ENCODE measurements at places on chromosomes 16 and 17.

DNA sequence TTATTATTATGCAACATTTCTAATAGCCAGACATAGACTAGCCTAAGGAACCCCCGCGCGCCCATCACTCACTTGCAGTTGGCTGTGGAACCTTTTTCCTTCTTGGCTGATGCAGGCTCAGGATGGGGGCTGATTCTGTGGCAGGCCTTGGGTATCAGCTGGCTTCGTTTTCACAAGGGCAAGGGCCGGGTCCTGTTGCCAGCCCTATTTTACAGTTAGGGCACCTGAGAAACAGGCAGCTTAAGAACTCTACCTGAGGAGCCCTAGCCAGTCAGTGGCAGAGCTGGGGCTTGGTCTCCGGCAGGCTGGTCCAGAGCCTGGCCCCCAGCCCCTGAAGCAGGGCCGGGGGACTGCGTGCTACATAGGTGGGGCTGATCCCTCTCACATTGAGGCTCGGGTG is 28.7 kb downstream of the ADGRG5 start:
- DNase-seq: no peak

DNA sequence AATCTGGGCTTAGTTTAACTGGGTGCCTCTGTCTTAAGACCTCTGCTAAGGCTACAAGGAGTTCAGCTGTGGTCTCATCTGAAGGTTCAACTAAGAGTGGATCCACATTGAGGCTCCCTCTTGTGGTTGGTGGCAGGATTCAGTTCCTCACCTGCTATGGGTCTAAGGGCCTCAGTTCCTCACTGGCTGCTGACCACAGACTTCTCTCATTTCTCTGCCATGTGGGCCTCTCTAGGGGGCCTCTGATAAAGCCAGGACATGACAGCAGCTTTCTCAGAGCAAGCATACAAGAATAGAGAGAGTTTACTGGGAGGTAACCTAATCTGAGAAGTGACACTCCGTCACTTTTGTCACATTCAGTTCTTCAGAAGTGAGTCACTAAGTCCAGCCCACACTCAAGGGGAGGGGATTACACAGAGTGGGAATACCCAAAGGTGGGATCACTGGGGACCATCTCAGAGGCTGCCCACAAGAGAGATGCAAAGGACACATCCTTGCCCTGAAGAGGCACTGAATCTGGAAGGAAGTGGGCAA is 19.2 kb upstream of the ABAT start:
- DNase-seq: no peak

DNA sequence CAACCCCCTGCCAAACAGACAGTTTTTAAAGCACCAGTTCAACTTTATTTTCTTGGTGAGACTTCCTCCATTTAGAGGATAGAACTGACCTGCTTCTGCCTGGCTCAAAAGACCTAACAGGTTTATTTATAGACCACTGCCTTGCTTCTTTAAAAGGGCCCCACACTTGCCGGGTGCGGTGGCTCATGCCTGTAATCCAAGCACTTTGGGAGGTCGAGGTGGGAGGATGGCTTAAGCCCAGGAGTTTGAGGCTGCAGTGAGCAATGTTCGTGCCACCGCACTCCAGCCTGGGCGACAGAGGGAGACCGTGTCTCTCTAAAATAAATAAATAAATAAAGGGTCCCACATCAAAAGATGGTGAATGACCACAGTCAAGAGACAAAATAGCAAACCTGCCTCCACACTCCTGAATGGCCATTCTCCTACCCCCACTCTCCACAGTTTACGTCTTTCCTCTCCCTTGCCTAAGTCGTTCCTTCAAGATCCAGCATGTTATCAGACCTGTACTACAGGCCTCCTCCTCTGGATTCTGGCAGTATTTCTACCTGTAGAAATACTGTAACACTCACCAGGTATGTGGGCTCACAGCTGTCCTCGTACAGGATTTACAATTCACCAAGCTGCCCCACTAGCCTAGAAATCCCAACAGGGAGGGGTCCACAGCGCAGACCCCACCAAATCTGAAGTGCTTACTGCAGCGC is 95.6 kb downstream of the SMG6 start:
- DNase-seq: no peak

DNA sequence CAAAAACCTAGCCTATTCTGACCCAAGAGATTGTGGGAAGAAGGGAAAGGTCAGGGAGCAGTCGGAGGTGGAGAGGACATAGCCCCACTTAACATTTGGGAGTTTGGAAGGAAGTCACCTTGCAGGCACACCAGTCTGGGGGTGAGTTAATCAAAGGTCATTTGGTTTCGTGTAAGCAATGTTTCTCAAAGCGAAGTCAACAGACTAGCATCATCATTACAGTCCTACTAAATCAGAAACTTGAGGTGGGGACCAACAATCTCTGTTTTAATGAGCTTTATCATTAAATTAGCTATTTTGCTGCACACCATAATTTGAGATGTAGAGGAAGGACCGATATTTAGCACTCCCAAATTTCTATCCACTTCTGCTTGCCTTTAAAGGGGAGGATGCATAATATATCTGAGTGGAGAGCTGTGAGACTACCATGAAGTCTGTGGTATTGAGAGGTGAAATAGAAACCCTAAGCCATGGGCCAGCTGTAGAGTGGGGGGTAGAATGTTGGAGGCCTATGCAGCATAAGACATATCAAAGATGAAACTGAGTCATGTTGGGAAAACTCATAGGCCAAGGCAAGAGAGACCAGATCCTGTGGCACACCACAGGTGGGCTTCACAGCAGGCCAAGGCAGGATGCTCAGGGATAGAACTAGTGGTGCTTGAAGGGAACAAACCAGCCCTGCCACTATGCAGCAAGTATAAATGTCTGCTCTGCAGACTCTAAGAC is 141.7 kb upstream of the ANKFN1 start:
- DNase-seq: no peak

DNA sequence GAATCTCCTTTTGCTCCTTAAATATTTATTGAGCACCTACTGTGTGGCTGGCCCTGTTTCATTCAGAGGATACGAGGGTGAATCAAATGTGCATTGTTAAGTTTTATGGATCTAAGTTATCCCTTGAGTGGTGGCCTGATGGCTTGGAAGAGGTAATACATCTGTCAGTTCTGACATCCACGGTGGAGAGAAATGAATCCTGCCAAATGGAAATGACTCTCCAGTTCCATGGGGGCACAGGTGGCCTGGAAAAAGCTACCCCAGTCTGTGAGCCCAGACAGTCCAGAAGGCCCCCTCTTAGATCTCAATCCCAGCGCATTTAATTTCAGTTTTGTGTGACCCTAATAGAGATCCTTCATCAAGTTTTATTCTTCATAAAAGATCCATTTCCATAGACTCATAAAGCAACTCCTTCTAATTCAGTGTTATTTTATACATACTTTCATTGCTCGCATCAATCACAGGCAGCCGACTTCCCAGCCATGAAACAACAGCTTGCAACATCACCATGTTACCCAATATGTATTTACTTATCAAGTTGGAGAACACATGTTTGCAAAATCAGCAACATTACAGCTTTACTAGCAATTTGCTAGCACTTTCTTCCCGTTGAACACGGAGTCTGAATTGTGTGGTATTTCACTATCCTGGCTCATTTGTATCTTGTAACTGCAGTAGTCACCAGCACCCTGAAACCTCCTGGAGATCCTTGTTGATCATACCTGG is 334.8 kb upstream of the HSBP1 start:
- no peak for DNase-seq

DNA sequence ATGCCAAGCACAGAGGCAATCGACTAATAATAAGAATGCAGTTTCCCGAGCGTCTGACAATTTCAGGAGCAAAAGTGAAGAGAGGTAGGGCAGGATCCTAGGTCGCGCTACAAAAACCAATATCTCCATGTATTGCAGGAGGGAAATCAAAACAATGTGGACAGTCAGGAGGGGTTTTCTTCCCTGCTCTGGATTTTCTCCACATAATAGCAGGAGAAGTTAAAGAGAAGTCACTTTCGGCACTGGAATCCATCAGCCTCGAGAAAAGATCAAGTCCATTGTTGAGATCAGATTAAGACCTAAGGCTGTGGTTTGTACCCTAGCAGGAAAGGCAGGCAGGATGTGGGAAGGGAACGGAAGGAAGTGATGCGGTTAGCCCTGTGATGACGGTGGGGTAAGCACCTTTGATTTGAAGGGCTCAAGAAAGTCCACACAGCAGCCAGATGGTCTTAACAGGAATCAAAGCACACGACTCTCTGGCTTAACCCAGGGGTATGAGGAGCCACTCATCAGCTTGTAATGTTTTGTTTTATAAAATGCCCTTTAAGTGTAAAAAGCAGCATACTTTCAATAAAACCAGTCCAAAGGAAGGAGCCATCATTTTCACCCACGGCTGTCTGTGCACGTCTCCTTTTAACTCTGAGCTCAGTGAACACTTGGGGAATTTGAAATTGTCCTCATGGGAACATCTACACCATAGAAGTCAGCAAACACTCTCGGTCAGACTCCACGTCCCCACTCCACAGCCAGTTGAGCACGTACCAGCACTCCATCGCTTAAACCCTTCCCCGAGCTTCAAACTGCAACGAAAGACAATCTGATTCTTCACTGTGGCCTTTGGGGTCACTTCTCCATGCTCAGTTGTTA is 15.8 kb upstream of the AKTIP start:
- peak; percentile 92 for DNase-seq

GRCh38 chr16:84281074-84281473 is 13.6 kb upstream of the WFDC1 start:
- no peak for DNase-seq

- no peak for DNase-seq
Measured at GRCh38 chr16:88655053-88655732, 4.3 kb upstream of the CYBA start.
